ENCODE measurements at places on chromosomes 1 and 21.

GRCh38 chr1:212196355-212196754, 88.9 kb upstream of the PPP2R5A start:
- no peak for DNase-seq

DNA sequence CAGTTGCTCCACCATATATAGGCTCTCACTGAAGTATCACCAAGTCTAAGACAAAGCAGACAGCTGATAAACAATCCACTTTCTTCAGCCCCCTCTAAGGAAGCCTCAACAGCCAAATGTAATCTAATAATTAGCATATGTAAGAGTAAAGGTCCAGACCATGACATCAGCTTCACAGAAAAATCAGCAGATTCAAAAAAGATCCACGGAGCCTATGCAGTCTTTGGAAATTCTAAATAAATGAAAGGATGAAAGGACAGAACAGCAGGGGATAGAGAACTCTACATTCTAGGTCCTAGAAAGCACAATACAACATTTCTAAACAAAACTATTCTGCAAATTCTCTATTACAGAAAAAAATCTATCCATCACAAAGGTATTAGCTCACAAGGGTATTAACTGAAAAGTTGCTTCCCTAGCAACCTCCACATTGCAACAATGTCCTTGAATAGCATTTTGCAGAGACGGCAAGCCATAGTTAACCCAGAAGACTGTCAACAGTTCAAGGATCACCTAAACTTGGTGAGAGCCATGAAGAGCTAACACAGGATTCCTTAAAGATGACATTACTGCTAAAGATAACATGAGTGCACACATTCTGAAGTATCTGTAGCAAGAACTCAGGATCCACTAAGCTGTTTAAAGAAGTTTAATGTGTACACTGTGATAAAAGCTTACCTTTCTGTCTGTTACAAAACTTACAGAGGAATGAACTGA, 74.3 kb downstream of the SIPA1L2 start:
- DNase-seq: no peak

DNA sequence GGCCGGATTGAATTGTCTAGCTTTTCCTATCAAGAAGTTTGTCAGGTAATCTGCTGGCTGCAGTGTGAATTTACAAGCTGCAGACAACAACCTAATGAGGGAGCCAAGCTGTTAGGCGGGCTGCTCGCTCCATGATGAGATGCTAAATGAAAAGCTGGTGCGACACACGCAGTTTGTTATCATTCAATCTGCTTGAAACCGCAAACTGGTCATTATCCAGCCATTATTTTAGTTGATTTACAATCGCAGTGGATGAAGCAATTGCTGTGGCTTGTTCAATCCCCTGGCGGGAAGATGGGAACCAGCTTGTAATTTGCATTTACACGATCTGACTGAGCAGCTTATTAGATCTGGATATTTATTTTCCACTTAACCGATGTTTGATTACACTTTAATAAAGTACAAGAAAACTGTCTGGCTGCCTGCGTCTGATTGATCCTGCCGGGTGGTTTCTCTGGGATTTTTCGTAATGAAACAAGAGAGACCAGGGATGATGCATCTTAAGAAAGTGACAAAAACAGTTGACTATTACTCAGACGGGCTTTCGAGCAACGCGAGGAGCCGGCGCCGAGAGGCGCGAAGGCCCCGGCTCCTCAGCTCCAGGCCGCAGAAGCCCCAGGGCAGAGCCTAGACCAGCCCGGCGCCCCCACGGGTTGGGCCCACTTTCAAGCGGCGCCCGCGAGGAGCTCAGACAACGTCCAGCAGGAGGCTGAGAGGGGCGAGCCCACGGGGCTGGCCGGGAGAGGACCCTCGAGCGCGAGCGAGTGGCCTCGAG, 118.0 kb upstream of the BARHL2 start:
- no peak for DNase-seq

- DNase-seq: no peak
These were observed 63.1 kb upstream of the SLC2A1 start for GRCh38 chr1:43021547-43022474.

- no peak for DNase-seq
These were observed 714 bp upstream of the ST6GALNAC5 start for GRCh38 chr1:76866566-76866965.

DNA sequence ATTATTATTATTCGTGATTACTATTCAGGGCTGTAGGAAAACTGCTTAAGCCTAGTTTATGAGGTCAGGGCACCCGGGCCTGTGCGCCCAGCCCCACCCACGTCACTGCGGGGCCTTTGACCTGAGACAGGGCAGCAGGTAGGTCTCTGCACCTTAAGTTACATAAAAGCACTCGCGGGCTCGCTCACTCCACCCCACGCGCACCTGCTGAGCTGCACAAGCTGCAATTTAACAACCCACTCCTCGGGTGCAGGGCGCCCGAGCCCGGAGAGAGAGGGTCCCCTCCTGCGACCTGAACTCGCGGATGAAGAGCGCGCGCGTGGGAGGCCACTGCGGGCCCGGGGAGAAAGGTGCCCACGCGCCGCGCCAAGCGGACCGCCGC, 477 bp downstream of the ICMT start:
- DNase-seq: no peak

DNA sequence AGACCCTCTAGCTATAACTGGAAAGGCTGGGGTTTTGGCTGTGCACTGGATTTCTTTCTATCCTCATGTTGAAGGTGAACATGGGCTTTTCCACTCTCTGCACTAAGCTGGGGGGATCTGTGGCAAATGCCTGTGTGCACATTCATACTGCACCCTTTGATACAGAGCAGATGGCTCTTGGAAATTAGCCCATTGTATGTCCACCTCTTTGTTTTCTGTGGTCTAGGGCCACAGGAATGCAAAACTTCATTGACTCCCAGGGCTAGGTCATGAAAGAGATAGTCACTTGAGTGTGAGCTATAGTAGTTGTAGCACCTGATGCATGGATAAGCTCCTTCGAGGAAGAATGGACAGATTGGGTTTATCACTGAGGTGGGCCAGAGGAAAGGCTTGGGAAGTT, 5.7 kb upstream of the OR14A16 start:
- DNase-seq: no peak

GRCh38 chr1:203645996-203646395, 19.4 kb downstream of the ATP2B4 start:
- no peak for DNase-seq

DNA sequence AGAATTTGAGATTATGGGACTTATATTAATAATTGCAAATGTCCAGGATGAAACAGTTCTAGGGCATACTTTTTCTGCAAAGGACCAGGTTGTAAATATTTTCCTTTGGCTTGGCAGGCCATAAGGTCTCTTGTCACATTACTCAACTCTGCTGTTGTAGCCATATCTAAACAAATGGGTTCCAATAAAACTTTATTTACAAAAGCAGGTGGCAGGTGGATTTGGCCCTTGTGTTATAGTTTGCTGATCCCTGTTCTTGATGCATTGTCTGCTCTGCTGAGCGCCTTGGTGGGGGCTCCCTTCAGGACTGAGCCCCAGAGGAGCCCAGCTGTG, 258.5 kb downstream of the FOXD2 start:
- DNase-seq: no peak

GRCh38 chr1:181133441-181133951, 45.0 kb downstream of the IER5 start:
- DNase-seq: no peak

DNA sequence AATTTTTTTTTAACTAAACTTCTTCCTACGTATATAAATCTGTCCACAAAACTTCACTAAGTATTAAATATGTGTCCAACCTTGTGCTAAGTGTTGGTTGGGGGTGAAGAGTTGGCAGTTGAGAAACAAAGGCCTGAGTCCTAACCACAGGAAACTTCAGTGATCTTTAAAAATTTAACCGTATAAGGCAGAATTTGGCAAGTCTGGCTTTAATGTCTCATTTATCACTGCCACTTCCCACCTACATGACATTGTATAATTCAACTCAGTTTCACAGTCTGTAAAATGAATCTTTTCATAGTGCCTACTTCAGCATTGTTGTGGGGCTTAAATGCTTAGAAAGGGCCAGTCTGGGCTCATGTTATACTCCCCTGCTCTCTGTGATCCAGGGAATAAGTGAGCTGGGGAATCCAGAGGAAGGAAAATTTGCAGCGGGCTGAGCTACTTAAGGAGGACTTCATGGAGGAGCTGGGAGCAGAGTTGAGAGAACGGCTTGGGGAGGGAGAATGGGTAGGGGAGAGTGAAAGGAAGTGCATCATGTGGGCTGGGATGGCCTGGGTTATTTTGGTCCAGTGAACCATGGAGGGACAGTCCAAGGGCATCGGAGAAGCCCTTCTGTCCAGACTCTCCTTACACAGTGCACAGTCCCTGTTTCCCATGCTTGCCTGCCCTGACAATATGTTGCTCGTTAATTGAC, 14.5 kb downstream of the IFNAR2 start:
- DNase-seq: no peak

- DNase-seq: no peak
These were observed 4.1 kb downstream of the EIF2D start for GRCh38 chr1:206608108-206608698.

- DNase-seq: no peak
These were observed 430.8 kb downstream of the PLPP3 start for GRCh38 chr1:56148326-56149193.

GRCh38 chr1:185318431-185319138, 1.5 kb upstream of the IVNS1ABP start:
- DNase-seq: no peak

DNA sequence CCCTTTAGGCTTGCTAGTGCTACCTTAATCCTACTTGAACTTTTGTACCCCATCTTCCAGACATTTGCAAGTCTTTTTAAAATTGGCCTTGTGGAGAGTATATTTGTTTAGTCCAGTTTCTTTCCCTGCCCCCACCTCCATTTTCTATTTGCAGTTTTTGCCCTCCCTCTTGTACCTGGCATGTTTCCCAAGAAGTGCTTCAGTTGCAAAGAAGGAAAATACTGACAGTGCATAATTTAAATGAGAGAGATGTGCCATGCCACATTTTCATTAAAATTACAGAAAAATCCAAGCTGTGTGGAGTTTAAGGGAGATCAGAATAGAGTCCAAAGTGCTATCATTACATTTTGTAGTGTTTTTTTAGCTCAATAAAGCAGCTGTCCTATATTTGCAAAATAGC, 150.0 kb upstream of the ADGRL2 start:
- no peak for DNase-seq

DNA sequence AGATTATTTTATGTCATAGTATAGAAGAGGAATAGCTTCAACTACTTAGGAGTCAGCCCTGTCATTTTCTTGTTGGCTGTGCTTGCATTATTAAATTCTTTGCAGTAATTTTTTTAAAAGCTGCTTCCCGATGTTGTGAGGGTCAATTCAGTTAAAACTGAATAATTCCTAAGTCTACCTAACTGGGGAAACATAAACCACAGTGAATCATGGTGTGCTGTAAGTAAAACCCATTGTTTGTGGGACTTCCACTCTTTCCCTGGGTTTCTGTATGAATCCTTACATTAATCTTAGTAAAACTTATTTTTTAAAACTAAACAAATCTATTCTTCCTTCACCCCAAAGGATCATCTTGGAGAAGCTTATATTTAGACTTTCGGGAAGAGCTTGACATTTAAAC, 4.4 kb downstream of the SUCO start:
- no peak for DNase-seq

DNA sequence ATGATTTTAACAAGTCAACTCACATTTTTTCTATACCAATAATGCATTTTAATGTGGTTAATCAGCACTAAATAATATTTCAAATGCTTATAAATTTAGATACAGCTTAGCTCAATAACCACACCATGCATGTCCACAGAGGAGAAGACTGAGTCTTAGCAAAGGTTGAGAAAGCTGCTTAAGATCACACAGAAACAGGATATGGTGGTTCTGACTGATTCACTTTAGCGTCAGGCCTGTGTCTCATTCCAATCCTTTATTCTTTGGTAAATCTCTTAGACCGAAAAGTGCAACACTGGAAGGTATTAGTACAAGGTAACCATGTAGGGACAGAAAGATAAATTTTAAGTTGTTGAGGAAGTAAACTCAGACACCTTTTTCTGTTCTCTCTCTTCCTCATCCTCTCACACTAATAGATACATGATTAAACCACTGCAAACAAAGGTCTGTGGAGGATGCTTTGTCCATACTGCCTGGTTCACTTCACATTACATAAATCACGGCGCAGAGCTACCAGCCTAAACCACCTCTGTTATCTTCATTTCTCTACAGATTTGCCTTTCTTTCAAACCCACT, 139.0 kb downstream of the DPYD start:
- no peak for DNase-seq

DNA sequence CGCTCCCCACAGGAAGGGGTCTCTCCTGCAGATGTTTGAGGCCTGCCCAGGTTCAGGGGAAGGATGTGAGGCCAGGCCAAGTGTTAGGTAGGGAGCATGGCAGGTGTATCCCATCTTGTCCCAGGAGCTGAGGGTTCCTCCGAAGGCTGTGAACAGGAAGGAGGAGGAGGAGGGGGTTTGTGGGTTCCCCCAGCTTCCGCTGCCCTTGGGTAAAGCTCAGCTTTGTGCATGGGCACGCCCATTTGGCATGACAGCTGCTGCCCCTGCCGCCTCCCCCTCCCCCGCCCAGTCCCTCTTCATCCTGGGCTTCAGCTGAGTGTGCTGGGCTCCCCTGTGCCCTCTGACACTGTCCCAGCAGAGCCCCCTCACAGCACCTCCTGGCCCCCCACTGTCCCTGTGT, 25.5 kb downstream of the TNFRSF8 start:
- no peak for DNase-seq

GRCh38 chr1:206002160-206002559, 1.0 kb downstream of the RAB7B start:
- DNase-seq: no peak

DNA sequence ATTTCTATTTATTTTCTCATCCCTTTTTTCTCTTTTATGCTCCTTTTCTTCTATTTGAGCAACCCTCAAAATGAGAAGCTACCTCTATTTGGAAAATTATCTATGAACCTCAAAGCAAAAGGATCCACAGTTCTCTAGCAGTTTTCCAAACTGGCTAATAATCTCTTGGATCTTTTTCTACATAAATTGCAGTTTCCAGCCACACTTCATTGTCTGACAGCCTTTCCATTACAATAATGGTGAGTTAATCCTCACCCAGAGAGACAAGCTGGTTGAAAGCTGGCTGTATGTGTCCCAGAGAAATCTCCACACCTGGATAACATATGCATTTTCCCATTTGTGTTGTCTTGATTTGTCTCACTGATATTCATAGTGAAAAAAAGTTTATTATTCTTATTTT, 16.5 kb upstream of the HSD17B7 start:
- DNase-seq: no peak

GRCh38 chr1:87307306-87307705, 21.4 kb upstream of the LMO4 start:
- DNase-seq: no peak

DNA sequence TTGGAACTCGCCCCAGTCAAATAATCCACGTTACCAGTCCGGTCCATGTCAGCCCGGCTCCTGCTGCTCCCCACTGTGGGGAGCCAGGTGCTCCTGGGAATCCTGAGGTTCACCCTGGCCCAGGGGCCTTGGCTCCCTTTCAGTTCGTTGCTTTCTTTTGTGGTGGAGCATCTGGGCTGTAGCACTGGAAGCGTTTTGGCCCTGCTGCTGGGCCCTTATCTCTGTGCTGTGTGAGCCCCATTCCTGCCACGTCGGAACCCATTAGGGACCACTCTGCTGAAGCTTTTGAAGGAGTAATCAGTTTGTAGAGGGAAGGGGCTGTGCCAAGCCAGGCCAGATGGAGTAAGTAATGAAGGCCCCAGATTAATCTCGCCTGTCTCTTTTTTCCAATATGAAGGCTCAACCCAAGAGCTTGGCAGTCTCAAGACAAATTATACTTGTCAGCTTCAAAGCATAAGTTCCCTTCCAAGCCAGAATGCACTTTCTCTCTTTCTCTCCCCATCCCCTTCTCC, 82.3 kb downstream of the PGM1 start:
- DNase-seq: no peak

- DNase-seq: no peak
These were observed 197.5 kb downstream of the ZNF326 start for GRCh38 chr1:90192408-90192807.

- no peak for DNase-seq
These were observed 21.3 kb downstream of the IFI16 start for GRCh38 chr1:159030877-159031447.
